AG08396 (cell line): ENCODE measurements at places on chromosomes 11 and 22.

GRCh38 chr22:27982106-27982505 is 63.0 kb upstream of the PITPNB start:
- DNase-seq, result no peak

DNA sequence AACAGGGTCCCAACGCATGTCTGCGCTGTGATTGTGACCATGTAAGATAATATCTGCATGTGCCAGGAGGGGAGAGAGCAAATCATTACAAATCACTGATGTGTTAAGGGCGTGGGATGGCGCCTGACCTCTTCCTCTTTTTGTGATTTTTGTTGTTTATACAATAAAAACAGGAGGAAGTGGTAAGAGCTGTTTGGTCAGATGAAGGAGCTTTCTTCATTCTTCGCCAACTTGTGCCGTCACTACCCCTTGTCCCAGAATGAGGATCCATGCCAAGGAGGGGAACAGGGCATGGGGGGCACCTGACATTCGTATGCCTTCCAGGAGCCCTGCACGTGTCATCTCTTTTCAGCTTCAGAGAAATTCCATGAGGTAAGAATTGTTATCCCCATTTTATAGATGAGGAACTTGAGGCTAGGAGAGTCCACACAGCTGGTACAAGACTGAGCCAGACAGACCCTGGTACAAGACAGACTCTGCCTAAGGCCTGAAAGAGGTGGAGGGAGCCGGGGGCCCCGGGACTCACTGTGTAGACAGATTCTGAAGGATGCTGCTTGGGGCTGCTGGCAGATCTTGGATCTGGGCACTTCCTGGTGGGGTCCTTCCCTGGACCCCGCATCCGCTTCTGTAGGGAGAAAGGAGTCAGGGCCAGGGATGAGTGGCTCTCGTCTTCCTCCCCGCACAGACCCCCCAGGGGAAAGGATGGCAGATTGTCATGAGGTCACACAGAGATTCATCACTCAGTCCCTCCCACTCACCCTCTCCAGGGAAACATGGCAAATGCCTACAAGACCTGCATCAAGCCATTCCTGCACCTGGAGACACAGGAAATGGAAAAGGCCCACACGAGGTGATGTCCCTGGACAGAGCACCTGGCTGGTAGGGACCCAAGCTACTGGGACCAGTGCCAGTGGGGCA is 34.6 kb downstream of the NFAM1 start:
- no peak for DNase-seq

DNA sequence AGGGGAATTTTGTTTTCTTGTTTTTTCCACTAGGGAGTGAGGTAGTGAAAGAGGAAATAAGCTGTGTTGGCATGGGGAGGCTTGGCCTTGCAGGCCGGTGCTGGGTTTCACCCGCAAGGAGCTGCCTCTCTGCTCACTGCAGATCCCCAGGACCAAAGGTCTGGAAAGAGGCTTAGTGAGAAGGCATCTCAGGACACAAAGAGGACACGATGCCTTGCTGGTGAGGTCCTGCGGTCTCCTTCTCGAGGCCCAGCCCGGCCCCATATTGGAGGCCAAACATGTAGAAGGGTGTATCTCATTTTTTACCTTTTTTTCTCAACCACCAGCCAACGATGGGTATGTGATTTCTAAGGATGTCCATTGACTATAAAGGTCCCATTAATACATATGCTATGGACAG is 17.6 kb downstream of the TIMP3 start:
- DNase-seq, result no peak

DNA sequence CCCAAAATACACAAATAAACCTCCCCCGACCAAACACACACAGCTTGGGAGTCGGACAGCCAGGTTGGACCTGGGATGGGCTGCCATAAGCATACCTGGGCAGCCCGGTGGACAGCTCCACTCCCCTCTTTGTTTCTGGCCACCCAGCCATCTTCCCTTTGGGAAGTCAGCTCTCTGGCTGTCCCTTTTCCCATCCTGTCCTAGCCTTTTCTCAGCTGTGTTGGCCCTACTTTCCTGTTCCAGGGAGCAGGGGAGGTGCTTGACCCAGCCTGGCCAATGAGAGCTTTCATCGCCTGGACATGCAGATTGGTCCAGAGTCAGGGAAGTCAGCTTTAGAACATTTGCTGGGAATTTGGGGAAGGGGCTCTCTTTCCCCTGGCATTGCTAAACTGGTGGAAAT is 68.7 kb upstream of the NECTIN1 start:
- no peak for DNase-seq

DNA sequence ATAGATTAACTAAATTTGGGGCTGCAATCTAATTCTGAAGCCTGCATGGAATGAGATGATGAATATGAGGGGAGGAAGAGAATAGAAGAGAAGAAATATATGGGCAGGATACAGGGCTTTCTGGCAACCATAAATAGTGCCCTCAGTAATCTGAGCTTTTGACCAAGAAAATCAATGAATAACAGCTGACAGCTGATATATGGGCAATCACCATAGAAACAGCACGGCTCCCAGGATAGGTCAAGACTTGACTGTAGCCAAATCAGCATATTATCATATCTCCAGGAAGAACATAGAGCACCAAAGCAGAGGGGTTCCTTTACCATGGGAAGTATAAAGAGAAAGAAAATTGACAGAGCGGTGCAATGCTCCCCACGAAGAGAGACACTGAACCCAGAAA is 643.8 kb upstream of the TENM4 start:
- DNase-seq, result no peak

- no peak for DNase-seq
Measured at GRCh38 chr11:124012697-124013096, at the start of gene OR10G4. Gene OR10G4 (plus strand): TSS chr11:124012997. CDS start chr11:124015575, 2,578 bp downstream.

GRCh38 chr22:33793475-33793874 is 126.8 kb downstream of the LARGE1 start:
- DNase-seq, result no peak

DNA sequence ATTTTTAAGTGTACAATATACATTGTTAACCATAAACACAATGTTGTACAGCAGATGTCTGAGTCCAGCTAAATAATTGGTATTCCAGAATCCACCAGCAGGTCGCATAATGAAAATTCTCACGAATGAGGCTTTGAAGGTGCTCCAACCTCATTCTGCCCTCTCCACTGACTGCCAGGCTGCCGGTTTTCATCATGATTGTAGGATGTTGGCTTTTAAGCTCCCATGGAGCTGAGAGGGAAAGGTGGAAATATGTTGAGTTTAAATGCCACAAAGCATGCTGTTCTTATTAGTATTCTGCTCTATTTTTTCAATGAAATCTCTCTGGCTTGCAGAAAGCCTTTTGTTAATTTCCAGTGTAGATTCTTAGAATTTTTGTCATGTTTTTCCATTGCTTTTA is 337.2 kb upstream of the DDI1 start:
- no peak for DNase-seq
